Fibroblast of skin of right quadriceps (primary cell): ENCODE measurements at places on chromosomes 5 and 9.

DNA sequence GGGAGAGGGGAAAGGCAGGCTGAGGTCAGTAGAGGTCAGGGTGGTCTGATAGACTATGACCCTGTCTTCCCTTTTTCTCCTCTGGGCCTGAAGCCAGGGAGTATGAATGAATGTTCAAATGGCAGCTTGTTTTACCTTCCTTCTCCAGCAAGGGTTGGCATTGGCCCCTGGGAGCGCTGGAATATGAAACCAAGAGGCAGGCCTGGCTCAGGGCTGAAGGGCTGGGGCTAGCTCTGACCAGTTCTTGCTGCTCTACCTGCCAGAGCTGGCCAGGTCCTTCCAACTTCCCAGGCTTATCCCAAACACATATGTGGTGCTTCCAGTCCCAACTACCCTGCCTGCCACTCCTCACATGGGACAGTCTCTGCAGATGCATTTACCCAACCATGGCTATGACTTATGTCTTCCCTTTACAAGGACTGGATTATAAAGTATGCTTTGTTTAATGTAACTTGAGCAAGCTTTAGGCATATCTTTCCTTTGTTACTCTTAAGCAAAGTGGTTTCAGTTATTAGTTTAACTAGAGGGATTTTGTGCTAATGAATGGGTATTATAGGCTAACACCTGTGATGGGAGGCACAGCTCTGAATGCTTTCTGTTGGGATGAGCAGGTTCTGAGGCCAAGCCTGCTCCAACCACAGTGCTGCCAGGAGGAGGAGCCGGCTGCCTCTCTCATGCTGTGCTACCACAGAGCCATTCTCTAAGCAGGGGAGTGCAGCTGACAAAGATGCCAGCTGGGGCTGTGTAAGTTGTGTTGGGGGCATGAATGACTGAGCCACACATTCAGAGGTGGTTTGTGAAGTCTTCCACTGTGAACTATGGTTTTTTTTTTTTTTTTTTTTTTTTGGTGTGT, 6.1 kb downstream of the CCNI2 start:
- DNase-seq = no peak

DNA sequence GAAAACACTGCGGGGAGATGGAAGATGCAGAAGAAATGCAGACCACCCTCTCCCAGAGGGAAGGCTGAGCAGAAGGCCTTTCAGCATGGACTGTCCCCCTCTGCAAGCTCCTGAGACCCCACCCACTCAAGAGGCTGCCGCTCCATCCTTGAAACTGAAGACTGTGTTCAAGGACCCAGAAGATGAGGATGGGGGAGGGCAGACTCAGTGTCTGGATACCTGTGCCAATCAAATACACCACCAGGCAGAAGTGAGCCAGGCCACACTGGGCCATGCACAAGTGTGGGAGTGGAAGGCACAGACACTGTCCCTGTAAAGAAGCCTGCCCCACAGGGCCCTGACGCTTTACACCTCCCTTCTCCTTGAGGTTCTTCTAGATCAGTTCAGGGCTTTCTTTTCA, 40.0 kb upstream of the IPPK start:
- DNase-seq = no peak

DNA sequence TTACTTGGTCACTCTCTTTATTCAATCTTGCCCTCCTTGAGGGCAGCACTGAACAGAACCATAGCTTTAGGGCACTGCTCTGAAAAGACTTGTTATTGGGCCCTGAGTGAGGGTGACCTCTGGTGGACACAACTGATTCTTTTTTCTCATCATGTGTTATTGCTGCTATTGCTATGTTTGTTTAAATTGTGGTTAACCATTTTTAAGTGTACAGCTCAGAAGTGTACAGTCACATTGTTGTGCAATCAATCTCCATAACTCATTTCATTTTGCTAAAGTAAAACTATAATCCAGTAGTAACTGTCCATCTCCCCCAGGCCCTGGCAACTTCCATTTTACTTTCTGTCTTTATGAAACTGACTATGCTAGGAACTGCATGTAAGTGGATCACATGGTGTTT, 351.1 kb upstream of the RIOK2 start:
- peak; percentile 86 for DNase-seq

GRCh38 chr9:113590991-113591898, 127.7 kb downstream of the RGS3 start:
- peak; percentile 64 for DNase-seq

DNA sequence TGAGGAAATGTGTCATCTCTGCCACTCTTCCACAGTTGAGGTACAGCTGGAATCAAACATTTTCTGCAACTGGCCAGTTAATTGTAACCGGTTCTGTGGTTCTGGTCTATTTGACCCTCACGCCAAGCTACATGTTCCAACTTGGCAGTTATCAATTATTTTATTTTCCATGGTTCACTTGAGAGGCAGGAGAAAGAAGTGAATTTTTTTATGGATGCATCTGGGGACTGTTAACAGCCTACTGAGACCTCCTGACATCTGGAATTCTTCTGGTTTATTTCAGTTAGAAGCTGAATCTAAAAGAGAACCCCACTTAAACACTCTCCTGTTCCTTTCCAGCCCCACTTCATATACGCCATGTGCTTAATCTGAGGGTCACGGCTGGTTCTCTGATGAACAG, 372.3 kb downstream of the DNAH5 start:
- DNase-seq = no peak

- peak; percentile 29 for DNase-seq
These were observed 213.8 kb downstream of the FAM114A2 start for GRCh38 chr5:153824909-153825308.

GRCh38 chr9:83186155-83186737, 123.3 kb upstream of the RASEF start:
- no peak for DNase-seq

DNA sequence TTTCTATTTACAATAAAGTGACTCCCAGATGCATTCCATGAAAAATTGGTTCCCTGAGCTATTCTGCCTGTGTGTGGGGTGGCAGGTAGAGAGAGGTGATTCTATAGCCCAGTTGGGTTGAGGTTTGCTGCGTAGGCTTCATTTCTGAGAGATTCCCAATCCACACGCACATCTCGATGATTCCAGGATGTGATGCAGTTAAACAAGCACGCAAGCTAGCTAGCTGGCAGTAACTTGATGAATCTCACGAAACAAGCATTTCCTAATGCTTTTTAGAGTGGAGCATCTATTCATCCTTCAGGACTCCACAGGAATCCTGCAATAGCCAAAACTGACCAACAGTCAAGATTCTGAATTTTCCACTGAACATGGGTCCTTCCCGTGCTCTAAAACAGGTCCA, 43.8 kb upstream of the CER1 start:
- DNase-seq = peak; percentile 25

GRCh38 chr5:8538821-8539220, 669.9 kb downstream of the MTRR start:
- no peak for DNase-seq
